ENCODE measurements at places on chromosomes 2 and 18.

DNA sequence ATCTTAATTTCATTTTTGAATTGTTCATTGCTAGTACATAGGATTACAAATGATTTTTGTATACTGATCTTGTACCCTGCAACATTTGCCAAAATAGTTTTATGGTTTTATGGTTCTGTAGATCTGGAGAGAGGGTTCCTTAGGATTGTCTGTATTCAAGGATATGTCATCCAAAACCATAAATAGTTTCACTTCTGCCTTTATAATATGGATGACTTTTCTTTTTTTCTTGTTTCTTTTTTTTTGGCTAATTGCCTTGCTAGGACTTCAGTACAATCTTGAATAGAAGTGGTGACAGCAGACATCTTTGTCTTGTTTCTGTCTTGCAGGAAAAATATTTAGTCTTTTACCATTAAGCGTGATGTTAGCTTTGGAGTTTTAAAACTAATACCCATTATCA lies 383.9 kb upstream of the HS6ST1 start:
- DNase-seq = no peak

DNA sequence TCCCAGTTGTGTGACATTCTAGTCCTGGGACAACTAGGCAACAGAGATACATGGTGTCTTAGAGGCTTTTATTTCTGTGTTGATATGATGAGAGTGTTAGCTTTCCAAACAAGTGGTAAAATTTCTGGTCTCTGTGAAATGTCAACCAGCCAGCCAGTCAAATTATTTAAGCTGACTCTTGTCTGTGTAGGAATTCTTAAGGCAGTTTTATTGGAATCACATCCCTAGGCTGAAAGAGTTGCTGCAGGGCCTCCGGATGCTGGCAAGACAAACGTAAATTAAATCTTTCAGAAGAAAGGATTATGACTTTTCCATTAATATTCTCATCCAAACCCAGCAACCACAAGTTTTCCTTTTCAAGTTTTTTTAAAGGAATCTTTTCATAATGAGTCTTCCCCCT lies 44.6 kb downstream of the SERPINB7 start:
- no peak for DNase-seq

GRCh38 chr2:45583977-45584376 lies 27.1 kb downstream of the SRBD1 start:
- no peak for DNase-seq

GRCh38 chr2:120763508-120763907 lies 27.8 kb downstream of the GLI2 start:
- DNase-seq = no peak

DNA sequence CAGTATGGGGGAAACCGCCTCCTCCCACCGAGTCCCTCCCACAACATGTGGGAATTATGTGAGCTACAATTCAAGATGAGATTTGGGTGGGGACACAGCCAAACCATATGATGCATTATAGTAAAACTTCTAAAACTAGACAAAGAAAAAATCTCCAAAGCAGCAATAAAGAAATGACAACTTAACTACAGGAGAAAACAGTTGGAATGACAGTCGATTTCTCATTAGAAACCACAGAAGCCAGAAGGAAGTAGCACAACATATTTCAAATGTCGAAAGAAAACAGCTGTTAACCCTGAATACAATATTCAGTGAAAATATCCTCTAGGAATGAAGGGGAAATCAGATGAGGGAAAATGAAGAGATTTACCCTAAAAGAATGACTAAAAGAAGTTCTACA lies 53.5 kb upstream of the TCF4 start:
- DNase-seq = no peak

GRCh38 chr18:59279722-59280121 lies 6.5 kb upstream of the RAX start:
- DNase-seq = no peak

DNA sequence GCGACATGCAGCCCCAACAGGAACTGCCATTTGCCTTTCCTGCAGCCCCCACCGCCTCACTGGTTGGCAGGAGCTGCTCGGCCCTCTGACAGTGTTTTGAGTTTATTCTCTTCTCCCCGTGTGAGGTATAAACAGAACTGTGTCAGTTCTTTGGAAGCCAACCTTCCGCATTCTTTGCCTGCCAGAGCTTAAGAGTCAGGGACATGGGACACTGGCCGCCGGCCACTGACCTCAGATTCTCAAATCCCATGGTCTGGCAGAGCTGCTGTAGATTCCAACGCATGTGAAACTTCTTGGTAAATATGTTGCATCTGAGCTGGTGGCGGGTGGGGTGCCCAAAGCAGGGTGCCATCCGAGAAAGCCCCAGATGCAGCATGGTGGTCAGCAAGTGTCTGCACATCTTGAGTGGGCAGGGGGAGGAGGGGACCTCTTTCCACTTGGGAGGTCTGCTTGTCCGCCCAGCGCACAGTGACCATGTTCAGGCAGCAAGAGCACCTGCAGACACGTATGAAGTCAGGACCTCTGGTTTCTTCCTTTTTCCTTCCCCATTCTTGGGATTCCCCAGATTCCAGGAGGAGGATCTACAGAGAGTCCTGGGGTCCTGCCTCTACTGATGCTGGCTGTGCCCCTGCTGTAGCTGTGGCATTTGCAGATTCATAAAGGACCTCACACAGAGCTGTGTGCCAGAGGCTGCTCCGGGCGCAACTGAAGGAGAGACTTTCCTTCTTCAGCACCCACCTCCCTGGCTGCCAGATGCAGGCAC lies 23.8 kb downstream of the ASB18 start:
- no peak for DNase-seq

DNA sequence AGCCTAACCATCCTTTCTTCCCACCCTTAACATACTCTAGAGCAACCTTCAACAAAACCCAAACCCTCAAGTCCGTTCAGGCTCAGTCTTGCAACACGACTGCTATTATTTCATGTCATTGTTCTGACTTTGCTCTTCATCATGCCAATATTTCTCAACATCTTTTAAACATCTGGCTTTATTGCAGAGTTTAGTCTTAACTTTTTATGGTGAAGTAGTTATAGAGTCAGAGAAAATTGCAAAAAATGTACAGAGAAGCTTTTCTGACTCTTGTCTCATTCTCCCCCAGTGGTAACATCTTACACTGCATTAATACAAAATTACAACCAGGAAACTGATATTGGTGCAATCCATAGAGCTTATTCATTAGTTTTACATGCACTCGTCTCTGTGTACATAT lies 3.9 kb downstream of the MARCO start:
- DNase-seq = no peak

DNA sequence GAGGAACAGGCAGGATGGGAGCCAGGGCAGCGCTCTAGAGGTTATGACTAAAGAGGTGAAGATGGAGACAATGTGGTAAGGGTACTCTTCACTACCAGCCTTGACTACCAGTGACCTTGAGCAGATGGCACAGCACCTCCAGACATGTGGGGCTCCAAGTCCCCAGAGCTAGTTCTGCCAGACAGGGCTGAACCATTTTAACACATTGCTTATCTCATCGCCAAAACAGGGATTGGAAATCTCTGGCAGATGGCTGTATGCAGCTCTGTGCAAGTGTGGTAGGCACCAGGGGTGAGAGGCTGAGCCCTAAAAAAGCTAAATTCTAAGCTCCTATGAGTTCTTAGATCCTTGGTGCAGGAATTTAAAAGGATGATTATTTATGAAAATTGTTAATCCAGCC lies 41.3 kb downstream of the FSHR start:
- no peak for DNase-seq

DNA sequence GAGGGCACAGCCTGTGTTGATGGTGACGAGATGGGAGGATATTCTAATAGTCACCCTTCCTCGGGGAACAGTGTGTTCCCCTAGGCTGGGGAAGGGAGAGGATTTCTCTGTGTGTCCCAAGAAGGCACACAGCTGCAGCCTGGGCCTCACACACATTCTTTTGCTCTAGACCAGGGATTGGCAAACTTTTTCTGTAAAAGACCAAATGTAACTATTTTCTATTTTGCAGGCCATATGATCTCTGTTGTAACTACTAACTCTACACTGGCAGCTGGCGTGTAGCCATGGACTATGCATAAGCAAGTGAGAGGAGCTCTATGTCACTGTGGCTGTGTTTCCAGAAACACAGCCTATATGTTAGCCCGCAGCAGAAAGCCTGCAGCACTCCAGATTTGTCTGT lies 65.8 kb downstream of the ARHGAP28 start:
- no peak for DNase-seq

Measured in stimulated activated CD4-positive, alpha-beta T cell treated with anti-CD3 and anti-CD28 coated beads, Interleukin-1b, Interleukin-23, amount 100 ng/mL, for 48 hours (primary cell).